Activated CD4-positive, alpha-beta T cell treated with anti-CD3 and anti-CD28 coated beads, Interleukin-2, Interleukin-6, amounts not matched to agents 100 ng/mL and 50 ng/mL, durations not matched to agents 16 hours and 8 hours (primary cell): ENCODE measurements at places on chromosomes 5 and 9.

DNA sequence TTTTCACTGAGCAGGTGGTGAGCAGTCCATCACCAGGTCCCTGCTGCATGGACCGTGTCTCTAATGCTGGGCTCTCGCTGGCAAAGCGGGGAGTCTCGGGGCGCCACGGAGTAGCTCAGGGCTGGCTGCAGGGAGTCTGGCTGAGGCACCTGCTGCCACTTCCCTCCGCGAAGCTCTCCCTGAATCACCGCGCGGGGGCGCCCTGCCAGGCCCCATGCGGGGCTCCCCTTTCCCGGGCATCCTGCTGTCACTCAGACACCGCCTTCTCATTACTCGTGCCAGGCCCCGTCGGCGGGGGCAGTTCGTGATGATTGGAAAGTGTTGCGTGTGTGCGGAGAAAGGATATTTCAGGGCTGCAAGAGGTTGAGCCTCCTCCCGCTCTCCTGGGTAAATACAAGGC lies 335.8 kb downstream of the IRX2 start:
- no peak for DNase-seq

DNA sequence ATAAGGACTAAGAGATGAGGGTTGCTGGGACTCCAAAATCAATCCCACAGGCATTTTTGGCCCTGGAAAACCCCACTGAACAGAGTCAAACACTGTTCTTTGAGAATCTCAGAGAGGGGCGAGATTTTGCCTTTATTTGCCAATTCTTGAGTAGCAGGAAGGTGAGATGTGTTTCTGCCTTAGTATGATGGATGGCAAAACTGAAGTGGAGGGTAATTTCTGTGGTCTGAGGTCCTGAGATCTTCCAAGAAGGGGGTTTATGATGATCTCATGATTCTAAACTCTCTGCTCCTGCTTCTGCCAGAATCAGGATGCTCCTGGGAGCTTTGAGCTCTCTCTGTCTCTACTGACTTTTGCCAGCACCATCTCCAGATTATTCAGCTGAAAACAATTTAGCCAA lies 174.8 kb upstream of the CLINT1 start:
- no peak for DNase-seq

- no peak for DNase-seq
Observed at GRCh38 chr9:96386157-96386556, 2.6 kb upstream of the SLC35D2 start.

DNA sequence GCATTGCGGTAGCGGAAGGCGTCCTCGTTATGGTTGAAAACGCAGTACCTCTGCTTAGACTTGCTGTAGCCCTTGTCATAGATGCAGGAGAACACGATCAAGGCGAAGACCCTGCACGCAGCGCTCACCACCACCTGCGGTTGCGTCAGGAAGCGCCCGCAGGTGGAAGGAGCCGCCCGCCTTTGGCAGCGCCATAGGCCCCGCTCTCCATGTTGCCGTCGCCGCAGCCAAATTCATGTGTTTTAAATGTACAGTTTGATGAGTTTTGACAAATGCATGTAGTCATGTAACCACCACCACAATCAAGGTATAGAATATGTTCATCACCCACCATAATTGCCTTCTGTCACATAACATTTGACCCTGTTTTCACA lies 84.9 kb upstream of the CEP78 start:
- DNase-seq, result no peak

- no peak for DNase-seq
Observed at GRCh38 chr5:159514229-159514810, 184.0 kb upstream of the IL12B start.

DNA sequence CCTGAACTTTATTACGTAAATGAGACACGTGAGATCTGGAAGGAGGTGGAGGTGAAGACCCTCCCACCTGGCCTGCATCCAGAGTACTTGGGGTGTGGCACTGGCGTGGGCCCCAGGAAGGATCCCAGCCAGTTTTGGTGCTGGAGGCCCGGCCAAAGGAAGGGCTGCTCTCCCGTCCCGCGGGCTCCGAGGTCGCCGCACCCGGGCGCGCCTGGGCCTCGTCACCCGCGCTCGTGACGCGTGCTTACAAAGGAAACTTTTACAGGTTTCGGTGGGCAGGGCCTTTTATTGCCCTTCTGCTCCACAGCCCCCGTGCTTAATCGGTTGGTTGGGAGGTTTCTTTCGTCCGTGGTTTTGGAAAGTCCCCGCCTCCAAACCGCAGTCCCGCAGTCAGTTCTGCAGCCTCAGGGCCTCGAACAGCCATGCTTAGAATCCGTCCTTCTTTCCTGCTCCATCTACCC lies 29.2 kb downstream of the CDKN2A start:
- DNase-seq, result peak; percentile 64

DNA sequence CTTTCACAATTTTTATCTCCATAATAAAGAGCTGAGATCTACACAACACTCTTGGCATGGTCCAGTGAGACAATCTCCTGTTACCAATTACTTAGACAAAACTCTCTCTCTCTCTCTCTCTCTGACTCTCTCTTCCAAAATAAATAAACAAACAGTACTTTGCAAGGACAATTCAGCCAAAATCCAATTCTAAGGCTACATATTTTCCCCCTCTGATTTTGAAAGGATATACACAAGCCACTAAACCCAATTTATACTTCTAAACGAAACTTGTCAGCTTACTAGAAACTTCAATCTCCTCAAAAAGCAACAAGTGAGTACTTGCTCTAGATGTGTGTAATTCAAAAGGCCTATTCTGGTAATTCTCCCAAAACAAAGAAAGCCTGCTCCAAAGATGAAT lies 26.3 kb upstream of the TNPO1 start:
- DNase-seq, result no peak

DNA sequence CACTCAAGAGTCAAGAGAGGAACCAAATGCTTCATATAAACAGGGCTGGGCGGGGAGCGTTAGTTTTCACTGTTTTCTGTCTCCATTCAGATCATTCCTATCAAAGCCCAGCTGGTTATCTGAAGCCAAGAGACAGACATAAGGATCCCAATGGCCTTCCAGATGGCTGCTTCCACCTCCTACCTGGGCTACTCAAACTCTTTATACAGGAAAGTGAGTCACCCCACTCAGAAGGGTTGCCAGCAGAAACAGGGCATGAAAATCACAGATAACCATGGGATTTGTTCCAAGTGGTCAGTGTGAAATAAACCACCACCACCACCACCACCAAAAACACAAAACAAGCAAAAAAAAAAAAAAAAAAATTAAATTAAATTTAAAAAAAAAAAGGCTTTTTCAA lies 5.5 kb downstream of the PRSS3 start:
- no peak for DNase-seq

- DNase-seq, result no peak
Observed at GRCh38 chr9:12708562-12709298, 15.5 kb downstream of the TYRP1 start.

- peak; percentile 85 for DNase-seq
Observed at GRCh38 chr9:34380511-34381315, 4.0 kb upstream of the MYORG start.

DNA sequence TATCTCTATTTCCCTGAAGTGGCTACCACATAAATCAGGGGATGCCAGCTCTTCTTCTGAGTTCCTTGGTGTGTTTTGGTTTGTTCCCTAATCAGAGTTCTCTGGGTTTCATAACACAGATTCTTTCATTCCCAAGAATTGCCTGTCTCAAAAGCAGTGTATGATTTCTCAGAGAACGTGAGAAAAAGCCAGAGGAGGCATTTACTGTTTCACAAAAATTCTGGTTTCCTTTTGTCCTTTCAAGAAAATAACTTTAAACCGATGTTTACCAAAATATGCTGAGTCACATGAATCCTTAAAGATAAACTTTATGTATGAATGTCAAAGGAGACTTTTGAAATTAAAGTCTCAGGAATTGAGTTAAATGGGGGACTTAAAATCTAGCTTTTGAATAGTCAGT lies 314.3 kb downstream of the EBF1 start:
- no peak for DNase-seq

- no peak for DNase-seq
Observed at GRCh38 chr9:69554945-69555344, 117.2 kb downstream of the APBA1 start.

DNA sequence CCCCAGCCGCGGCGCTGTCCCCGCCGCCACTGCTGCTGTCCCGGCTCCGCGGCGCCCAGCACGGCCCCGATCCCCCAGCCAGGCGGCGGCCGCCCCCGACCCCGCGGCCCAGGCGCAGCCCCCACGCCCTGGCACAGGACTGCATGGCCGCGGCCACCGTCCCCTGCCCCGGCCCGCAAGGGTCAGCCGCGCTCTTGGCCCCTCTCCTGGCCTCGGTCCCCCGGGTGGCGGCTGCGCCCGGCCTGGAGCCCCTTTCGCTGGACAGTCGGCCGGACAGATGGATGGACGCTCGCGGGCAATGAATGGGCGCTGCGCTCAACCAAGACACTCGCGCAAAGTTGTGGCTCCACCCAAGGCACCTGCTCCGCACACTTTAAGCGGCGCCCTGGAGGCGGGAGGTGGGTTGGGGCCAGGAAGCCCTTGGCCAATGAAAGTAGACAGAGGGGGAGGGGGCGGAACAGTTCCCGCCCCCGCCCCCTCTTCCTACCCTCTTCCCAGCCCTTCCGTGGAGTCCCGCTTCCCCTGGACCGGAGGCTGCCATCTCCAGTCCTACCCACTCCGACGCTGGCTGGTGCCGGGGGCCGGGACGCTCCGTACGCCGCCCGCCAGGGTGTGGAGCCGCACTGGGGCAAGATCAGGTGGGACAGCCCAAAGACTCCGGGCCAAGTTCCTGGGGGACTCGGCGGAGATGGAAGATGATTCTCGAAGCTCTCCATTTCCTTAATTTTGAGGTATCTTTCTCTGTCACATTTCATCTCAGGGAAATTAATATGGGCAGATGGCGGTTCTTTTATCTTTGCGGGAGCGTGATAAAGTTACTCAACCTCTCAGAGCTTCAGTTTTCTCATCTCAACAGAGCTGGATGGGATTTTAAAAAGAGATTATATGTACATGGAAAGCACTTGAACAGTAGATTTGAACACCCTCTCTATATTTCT lies at the start of gene GLDC:
Gene GLDC, minus strand, starts transcription at position 375 of the 938 bp plus-strand sequence. Its CDS starts 230 bp downstream, at position 145.
- peak; percentile 77 for DNase-seq

DNA sequence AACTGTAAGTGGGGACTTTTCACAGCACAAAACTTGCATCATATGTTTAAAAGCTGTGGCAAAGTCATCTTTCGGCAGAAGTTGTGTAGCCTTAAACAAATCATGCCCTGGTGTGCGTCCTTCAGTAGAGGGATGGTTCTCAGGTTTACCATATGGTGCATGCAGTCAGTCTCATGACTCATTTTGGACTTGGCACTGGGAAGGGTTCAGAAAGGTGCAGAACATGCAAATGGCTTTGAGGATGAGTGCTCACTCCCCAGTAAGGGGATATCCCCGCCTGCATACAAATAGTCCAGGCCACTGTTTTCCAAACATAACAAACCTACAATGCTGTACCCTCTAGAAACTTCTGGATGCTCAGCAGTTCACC lies 260.3 kb downstream of the NDUFS4 start:
- DNase-seq, result no peak

DNA sequence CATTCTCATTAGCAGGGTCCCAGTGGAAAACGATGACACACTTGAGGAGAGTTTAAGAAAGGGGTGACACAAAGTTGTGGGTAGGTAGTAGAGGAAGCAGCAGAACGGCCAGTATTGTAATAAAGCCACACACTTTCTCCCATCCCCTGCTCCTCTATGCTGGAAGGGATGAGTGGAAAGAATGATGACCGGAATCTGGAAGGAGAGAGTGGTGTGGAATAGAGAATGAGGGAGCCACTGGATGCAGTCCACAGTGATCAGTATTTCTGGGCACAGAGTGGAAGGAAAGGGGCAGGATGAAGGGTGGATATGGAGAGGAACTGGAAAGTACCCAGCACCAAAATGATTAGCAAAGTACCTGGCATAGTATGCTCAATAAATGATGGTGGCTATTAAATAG lies 133.8 kb upstream of the DAB2 start:
- no peak for DNase-seq

- DNase-seq, result no peak
Observed at GRCh38 chr5:44675296-44675695, 133.5 kb upstream of the MRPS30 start.

DNA sequence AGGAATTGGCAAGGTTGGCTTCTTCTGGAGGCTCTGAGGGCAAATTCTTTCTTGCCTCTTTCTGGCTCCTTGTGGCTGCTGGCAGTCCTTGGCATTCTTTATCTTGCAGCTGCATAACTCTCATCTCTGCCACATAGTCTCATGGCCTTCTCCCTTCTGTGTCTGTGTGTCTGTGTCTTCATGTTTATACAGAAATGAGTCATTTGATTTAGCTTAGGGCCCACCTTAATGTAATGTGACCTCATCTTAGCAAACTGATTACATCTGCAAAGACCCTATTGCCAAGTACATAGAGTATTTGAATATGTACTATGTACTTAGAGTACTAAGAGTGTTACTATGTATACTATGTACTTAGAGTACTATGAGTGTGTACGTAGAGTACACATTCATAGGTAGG lies 122.5 kb downstream of the RFK start:
- DNase-seq, result no peak

- DNase-seq, result no peak
Observed at GRCh38 chr9:124352616-124353015, 62.6 kb downstream of the PSMB7 start.

DNA sequence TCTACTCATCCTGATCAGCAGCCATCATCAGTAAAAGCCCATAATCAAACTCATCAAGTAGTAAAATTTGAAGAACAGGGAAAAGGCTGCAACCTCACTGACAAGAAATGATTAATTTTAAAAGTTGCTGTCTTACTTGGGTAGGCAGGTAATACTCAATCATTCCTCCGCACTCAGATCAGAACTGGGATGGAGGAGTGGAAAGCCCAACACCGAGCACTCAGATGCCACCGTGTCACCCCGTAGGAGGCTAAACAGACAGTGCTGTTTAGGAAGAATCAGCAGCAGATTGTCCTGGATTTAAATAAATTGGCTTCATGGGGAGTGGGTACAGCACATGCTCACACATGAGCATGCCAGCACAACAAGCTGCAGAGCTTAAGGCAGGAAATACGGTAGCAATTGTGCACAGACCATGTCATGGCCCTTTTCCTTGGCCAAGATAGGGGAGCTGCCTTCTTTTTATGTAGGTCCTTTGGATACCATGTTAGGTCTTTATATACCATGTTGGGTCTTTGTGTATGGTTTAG lies 92.6 kb upstream of the CDH6 start:
- DNase-seq, result no peak

GRCh38 chr9:36100532-36100931 lies 36.0 kb upstream of the GLIPR2 start:
- DNase-seq, result no peak
